ENCODE measurements at places on chromosomes 2 and 18.

DNA sequence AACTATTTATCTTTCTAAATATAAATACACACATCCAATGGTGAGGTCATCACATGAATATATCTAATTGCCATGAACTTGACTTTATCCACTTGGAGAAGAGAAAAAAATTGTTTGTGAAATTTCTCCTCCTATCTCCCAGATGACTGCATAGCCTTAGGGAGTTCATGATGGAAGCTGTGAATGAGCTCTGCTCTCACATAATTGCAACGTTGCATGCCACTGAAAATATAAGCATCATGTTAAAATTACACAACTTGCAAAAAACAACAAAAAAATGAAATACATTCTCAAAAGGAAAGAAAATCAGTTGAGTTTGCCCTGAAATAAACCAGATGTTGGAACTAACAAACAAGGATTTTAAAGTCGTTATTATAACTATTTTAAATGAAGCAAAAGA is 50.6 kb upstream of the OSR1 start:
- DNase-seq = no peak

DNA sequence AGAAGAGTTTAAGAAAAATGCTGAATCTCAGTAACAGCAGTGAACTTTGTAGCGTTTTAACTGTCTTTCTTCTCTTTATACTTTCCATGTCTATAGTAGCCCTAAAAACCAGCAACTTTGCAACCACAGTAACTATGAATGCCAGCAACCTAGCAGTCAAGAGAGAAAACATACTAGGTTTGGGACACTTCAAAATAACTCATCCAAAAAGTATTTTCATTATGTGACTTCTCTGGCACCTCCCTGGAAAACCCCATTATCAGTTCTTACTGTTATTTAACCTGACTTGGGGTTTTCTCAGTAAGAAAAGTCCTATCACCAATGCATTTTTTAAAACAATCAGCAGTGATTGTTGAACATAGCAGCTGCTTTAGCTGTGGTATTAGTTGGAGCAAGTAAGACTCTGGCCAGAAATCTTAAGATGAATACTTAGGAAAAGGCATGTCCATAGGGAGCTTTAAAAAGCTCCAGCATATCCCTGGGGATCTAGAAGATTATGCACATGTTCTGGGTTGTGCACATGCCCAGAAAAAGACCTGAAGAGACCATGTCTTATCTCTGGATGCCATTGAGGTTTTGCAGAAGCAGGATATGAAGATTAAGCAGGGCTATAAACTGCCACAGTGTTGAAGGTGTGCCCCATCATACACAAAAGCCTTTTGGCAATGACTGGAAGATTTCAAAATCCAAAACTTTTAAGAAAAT is 411.3 kb downstream of the CMPK2 start:
- no peak for DNase-seq

DNA sequence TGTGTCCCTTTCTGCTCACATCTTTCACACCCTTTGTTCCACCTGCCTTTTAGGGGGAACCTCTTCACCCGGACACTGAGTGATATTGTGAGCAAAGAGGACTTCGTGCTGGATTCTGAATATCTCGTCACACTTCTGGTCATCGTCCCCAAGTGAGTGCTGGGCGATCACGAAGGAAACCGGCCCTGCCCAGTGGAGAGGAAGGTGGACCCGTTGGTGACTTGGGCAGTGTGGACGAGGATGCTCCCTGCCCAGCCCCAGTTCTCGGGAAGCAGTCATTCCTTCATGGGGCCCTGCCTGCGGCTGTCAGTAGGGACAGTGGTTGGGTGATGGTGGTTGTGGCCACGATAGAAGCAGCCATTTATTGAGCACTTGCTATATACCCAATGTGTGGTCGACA is 40.8 kb downstream of the PDIA6 start:
- no peak for DNase-seq

- peak; percentile 27 for DNase-seq
These were observed 59.1 kb downstream of the CABLES1 start for GRCh38 chr18:23194155-23194996.

DNA sequence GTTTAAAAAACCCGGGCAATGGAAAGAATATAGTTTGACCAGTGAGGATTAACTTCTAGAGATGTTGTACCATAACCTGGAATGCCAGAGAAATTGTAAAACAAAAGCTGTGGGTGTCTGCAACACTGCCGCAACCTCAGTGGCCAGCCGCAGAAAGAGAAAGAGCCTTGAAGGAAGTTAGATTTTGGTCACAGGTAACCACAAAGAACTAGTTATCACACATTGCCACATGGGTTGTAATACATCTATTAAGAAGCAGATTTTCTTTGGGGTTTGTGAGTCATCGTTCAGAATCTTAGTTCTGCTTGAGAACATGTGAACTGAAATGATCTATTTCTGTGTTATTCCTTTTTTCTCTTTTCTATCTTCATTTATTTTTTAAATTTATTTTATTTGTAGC is 222.9 kb upstream of the AGAP1 start:
- peak; percentile 64 for DNase-seq

DNA sequence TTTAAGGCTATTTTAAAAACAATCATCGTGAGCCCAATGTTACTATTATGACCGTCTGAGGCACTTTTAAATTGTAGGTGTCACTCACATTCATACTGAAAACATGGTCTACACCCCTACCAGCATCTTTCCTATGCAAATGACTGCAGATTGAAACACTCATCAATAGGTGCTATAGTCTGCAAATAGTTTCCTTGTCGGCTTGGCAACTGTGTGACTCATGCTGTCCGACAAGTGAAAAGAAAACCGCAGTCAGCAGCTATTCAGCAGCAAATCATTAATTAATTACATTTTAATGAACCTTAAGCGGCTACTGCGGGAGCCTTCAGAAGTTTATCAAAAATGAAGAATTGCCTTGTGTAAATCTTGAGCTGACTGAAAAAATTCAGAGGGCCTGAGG is 134.4 kb downstream of the FIGN start:
- no peak for DNase-seq

DNA sequence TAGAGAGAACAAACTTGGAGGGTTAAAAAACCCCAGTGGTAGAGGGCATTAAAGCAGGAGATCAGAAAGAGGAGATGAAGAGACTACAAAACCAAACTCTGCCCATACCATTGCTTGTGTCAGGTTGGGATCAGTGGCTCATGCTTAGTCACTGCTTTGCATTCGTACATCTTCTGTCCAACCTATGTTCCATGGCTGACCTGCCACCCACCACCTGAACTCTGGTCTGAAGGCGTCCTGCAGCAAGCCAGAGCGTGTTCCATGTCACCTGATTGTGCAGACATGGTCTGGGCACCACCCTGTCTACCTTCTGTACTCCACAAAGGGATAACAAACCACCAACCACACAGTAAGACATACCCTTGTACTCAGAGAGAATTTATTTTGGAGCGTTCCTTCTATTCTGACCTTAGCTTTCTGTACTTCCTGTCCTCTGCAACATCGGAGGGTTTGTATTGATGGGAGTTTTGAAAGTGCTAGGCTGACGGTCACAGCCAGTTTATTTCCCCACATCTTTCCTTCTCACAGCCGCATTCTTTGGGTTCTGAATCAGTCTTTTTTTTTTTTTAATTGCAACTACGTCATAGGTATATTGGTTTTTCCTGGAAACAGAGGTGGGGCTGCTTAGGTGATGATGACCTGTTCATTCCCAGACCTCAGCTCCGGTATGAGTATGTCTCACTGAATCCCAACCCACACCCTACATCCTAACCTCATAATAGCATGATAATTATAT is 88.3 kb downstream of the SOWAHC start:
- peak; percentile 14 for DNase-seq

DNA sequence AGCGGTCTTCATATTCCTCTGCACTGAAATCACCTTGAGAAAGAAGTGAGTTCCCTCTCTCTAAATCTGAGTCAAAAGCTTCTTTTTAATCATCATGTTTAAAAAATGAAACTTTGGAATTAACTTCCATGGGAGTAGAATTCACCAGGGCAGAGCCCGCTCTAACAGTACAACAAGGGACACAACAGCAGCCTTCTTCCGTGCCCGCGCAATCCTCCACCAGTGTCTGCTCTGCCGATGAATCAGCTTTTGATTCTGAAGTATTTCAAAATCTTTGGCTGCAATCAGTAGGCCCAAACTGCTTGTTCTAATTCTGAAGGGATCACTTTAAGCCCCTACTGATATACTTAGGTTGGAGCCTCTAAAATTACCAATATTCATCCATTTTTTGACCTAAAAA is 76.9 kb downstream of the USP40 start:
- DNase-seq = peak; percentile 29

DNA sequence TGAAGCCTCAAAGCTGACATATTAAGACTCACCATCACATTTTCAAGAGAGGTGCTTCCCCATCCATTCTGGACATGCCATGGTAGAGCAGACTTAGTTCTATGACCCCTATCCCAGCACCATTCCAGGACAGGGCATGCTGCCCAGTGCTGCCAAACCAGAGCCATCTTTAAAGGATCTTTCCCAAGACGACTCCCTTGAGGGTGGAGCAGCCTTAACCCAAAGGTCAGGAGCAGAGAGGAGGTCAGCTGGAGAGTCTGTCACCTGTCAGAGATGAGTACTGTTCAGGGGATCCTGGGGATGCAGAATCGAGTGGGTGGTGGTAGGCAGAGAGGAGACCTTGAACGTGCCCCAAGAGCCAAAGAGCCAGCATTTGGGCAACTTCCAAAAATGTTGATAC is 459.8 kb downstream of the STK39 start:
- DNase-seq = no peak
